ENCODE measurements at places on chromosomes 7 and 10.
A peak's percentile ranks its signal among the peaks of the same experiment; 100 is the strongest.

DNA sequence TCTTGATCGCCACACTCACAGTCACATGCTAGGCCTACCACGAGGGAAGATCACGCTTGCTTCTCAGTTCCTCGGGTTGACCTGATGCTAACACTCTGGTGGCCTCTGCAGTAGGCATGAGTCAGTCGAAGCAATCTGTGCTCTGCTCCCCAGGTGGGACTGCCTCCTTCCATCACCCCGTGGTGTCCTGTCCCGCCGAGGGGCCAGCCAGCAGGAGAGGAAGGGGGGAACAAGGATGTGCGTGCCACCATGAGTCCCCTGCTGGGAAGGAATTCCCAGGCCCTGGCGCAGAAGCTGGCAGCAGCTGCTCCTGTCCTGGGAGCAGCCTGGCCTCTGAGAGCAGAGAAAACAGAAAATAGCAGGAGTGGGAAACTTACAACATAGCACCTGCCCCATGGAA, 695.0 kb upstream of the NRP1 start:
- no peak for DNase-seq

GRCh38 chr10:113547426-113547825, 5.4 kb upstream of the HABP2 start:
- no peak for DNase-seq

DNA sequence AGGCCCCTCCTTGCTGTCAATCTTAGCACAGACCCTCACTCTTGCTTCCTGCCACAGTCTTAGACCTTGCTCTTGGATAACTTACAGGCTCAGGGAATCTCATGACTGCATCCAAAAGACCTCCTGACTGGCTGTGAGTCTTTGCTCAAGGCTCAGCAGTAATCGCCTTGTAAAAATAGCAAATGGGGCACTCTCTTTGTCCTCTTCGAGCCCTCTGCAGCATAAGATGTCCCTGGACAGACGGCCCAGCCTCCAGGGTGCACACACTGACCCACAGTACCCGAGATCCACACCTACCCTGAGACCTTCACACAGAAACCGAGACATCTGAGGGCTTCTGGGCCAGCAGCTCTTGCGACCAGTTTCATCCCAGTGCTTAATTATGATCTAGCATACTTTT, 65.9 kb upstream of the DDC start:
- DNase-seq = no peak

DNA sequence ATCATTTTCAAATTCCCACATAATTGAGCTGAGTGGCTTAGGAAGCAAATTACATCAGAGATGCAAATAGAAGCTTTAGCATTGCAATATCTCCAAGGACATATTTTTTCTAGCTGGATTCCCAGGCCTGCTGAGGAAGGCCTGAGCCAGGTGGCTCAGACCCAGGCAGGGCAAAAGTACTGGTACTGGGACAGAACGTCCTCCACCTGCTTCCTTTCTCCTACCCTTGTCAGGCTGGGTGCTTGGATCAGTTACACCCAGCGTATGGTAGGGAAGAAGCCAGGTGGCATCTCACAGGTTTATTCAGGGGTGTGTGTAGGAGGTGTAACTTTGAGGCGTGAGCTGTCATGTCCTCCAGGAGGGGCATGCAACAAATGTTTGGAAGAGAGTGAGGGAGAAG, 3.0 kb upstream of the PANK1 start:
- no peak for DNase-seq

DNA sequence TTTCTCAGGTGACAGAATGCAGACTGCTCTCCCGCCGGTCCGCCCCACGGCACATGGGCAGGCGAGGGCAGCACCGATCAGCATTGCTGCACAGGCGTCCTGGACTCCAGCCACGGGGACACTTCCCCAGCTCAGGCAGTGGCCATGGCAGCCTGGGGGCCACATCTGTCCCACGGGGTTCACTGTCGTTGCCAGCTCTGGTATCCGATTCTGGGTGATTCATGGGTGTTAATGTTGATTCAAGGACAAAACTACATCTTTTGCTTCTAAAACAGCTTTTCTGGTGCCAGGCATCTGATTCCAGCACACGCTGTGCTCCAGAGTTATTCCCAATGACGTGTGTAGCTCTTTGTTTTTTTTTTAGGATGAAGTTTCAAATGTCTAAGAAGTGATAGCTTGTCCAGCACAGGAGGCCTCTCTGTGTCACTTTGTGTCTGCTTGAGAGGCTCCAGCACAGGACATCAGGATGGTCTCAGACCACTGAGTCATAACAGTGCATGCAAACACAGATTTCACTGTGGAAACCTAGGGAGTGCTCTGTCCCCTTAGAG, 218.0 kb downstream of the WDR37 start:
- DNase-seq = no peak

DNA sequence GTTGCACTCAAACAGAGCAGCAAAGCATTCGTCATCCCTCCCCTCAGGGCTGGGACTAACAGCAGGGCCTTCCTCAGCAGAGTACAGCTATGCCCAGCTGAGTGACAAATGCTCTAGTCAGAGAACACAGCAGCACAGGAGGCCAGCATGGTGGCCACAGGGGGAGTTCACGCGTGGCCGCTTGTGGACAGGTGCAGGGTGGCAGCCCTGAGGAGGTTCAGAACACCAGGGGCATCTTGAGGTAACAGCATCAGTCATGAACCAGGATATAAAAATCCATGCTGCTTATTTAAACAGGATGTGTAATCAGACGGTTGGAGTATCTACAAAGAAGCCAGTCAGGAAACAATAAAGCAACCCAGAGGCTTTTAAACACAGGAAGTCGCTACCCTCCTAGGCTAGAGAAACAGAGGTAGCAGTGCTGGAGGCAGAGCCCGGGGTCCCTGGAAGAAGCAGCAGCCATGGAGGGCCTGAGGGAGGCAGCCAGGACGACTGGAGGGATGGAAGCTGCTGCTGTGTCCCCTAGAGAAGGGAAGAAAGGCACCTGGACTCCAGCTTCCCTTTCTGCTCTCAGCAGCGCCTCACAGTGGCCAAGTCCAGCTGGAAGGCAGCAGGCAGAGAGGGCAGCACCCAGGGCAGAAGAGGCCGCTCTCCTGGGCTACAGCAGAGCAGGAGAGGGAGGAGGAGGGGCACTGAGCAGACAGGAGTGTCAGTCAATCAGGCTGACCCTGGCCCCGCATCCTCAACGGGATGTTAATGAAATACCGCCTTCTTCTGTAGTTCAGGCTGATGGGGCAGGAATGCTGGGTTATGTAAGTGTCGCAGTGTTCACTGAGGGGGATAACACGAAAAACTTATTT, 70.8 kb upstream of the UCN3 start:
- DNase-seq = peak; percentile 24

GRCh38 chr7:33799766-33800165, 105.6 kb upstream of the BMPER start:
- DNase-seq = no peak

DNA sequence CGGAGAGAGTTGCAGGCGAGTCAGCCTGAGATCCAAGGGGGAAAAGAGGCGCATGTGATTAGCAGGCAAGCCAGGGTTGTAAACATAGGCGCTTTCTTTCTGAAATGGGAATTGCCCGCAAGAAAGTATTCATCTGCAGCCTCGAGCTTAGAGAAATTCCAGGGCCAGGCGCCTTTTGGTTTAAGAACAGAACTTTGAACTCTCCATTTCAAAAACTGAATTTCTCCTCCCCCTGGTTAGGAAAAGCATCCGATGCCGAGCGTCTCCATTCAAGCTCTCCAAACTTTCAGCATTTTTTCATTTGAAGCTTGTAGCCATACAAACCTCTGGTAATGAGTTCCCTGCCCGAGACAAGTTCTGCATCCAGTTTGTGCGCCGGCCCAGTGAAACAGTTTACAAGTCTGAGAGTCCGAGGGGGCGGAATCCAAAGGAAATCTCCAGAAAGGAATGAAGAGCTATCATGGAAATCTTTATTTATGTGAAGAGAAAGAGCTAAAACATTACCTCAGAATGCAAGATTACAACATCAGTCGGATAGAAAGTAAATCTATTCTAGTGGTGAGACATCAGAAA, 69.9 kb downstream of the FAM204A start:
- DNase-seq = no peak

DNA sequence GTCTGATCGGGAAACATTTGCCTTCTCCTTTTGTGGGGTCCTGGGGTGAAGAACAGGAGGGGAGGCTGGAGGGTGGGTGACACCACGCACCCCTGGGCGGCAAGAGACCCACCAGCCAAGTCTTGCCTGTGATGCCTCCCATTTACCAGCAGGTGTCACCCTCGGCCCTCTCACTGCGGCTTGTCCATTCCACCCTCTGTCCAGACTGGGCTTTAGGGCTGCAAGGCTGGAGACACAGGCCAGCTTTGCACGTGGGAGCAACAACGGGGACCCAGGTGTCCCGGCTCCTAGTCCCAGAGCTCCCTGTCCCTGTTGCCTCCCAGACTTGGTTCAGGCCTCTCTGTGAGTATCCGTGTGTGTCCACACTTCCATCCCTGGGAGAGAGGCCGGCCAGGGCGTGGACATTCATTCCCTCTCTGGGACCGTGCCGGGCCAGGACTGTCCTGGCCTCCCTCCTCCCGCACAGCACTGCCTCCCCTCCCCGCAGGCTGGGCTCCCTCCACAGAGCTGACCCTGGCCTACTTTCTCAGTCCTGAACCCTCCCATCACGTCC, 36.2 kb upstream of the GTF2IRD1 start:
- DNase-seq = peak; percentile 57

- no peak for DNase-seq
These were observed 21.9 kb downstream of the DPY19L1 start for GRCh38 chr7:35015346-35015859.

DNA sequence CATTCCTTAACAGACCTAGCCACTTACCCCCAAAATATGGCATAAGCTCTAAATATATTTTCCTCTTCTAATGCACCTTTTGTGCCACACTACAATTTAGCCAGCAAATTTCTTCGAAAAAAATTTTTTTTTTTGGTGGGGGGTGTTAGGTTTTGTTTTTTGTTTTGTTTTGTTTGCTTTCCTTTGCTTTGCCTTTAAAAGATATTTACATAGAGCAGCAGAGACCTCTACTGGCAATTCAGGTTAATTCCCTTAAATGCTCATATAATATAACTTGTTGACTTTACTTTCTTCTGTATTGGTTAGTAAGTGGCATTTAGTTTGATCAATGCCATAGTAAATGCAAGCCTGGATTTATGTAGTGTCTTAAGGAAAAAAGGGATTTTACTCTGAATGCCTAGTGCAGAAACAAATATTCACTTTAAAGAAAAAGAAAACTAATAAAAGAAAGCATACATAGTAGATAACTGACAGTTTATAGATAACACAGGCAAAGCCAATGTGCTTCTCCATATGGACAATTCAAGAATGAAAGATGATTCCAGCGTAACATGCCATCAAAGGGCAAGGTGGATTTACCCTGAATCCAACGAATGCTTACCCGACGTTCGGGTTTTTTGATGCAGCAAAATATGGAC, 1250.6 kb downstream of the GATA3 start:
- DNase-seq = no peak

DNA sequence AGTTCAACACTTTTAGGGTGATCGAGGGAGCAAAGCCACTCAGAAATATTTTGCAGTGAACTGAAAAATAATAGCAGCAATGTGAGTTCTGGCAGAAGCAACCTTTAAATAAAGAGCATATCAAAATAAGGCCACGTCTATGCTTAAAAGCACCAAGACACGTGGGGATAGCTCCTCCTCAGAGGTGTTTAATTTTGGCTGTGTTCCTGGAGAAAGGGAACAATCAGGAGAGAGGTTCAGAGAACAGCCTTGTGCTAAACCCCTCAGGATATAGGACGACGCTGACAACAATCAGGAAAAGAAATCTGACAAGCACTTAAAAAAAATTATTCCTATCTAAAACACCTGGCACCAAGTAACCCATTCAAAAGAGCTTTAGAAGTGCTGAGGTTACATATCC, 471.9 kb upstream of the CELF2 start:
- no peak for DNase-seq

DNA sequence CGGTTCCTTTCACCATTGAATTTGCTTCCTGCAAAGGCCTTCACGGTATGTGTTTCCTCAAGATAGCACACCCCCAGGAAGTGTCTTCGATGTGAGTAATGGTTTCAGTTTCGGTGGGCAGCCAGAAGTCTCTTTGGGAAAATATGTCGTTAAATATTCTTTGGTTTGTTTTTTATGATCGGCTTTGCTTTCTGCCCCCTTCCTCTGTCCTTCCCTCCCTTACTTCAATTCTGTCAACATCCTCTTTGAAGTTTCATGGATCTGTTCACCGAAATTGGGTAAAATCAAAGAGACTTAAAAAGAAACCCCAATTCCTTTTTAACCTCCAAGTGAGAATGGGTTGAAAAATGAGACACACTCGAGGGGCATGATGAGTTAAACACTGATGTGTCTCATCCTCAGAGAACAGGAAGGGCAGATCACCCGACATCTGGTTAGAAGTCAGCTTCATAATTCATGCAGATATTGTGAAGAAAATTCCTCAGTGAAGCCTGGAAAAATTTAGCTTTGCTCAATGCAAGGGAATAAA, 170.8 kb upstream of the HABP2 start:
- no peak for DNase-seq

- DNase-seq = no peak
These were observed 8.8 kb downstream of the CYREN start for GRCh38 chr7:135161669-135162068.

DNA sequence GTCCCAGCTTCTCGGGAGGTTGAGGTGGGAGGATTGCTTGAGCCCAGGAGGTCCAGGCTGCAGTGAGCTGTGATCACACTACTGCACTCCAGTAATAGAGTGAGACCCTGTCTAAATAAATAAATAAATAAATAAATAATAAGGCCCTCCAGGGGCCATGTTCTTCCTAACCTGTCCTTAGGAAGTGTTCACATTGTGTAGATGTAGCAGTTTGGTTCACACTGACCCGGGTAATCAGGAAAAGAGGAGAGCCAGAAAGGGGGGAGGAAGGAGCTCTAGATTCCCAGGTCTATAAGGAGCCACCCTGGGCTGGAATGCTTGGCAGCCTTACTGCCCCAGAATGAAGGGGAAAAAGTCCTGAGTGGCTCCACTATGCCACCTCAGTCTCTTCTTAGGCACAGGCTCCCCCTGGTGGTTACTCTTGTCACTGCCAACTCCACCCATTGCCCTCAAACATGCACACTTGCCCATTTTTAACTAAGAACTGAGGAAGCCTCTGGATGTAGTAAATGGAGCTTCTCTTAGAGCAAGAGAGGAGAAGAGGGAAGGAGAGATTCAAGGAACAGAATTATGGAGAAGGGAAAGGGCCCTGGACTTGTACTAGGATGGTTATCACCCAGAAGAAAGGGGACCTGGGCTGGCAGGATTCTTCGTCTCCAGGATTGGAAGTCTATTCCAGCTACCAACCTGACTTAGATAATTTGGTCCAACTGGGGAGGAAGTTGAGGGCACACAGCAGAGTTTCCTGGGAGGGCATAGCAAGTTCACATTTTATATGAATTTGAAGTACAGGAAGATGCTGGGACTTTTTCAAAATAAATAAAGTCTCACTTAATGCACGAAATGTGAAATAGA, 7.8 kb downstream of the HPS6 start:
- peak; percentile 88 for DNase-seq

DNA sequence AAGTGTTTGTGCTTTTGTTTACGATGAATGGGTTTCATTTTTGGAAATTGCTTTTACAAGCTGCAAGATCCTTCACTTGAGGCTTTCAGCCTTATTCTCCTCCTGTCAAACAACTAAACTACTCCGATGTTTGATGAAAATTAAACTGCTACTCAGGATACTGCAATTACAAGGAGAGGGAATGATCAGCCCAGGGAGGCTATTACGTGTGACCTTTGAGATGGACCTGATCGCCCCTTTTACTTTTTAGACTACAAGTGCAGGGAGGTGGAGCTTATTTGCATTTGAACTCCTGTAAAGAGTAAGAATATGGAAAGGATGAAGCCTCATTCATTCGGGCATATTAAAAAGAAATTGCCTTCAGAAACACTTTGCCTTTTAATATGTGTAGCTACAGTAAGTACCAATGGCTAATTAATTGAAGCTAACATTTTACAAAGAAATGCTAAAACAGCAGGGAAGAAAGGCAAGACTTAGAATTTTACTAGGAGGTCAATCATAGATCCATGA, 219.1 kb downstream of the PHTF2 start:
- no peak for DNase-seq
